ENCODE measurements at places on chromosomes 5 and 9.

- DNase-seq = peak; percentile 43
Measured at GRCh38 chr5:173890195-173890991, 2.2 kb downstream of the CPEB4 start.

- DNase-seq = no peak
Measured at GRCh38 chr5:93359296-93359959, 221.6 kb downstream of the NR2F1-AS1 start.

DNA sequence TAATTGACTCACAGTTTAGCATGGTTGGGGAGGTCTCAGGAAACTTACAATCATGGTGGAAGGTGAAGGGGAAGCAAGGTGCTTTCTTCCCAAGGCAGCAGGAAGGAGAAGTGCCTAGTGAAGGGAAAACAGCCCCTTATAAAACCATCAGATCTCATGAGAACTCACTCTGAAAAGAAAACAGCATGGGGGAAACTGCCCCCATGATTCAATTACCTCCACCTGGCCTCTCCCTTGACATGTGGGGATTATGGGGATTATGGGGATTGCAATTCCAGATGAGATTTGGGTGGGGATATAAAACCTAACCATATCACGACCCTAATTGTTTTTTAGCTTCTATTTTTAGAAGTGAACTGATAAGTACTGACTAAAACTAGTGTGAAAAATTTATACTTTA, 1377.5 kb upstream of the DMAC1 start:
- no peak for DNase-seq

DNA sequence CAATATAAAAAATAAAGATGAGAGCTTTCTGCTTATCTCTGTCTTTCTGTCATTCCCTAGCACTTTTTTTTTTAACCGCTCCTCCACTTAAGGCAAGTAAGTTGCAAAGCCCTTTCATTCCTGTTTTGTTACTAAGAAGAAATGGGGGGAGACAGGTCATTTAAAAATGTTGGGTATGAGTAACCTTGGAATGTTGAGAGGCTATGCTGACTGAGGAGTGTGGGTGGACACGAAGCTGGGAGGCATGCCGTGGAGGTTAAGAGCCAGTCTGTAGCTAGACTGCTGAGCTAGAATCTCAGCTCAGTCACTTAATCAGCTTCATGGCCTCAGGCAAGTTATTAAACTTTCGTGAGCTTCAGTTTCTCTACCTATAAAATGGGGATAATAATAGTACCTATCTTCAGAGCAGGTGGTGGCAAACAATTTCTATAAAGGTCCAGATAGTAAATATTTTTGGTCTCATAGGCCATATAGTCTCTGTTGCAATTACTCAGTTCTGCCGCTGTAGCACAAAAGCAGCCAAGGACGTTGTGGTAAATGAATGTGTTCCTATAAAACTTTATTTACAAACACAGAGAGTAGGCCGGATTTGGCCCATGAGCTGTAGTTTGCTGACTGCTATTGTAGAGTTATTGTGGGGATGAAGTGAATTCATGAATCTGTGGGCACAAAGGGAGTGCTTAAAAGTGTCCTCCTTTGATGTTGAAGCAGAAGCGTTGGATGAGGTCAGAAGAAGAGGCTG, 220.0 kb downstream of the GABBR2 start:
- DNase-seq = no peak

- DNase-seq = peak; percentile 75
Measured at GRCh38 chr9:69671879-69672595, at the start of gene APBA1. Gene APBA1, minus strand, starts transcription at chr9:69672371.

GRCh38 chr5:1227667-1228066, 2.5 kb downstream of the SLC6A18 start:
- DNase-seq = no peak

DNA sequence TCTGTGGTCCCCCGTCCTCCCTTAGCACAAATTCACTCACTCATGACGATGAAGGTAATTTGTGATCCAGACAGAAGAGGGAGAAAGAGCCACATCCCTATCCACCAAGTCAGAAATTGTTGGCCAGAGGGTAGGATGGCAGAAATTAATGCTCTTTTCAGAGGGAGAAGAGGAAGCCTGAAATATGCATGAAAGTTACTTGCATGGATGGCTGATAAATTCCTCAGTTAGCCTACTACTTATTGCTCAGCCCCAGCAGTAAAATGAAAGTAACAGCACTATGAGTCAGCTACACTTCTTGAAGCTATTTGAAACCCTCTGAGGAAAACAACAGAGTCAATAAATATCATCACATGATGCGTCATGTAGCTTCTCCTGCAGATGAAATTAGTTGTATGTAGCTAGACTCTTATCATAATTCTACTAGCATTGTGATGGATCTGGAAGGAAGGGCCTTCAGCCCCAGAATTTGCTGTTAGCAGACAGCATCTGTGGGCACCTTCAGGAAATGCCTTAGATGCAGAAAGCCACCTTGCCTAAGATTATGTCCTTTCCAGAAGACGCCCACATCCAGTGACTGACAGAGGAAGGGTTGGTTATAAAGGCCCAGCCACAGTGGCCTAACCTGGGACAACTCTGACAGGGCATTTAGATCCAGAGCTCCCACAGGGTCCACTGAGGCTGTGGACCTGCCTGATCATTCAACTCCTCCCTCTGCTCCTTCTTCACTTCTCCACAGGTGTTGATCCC, 81.2 kb upstream of the CCDC112 start:
- DNase-seq = no peak

Measured in NCI-H1105 treated with DMSO at 0.1 percent for 48 hours (cell line).